ENCODE measurements at places on chromosomes 2 and 18.

DNA sequence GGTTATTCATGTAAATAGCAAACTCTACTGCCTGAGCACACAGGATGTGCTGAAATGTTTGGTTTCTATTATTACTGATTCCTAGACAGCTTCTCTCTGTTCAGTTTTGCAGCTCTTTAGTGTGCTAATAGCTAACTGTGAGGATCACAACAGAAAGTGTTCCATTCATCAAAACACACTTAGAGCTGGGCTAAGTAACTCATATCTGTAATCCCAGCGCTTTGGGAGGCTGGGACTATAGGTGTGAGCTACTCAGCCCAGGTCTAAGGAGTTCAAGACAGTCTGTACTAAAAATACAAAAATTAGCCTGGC, 63.2 kb downstream of the MOGAT1 start:
- no peak for DNase-seq

DNA sequence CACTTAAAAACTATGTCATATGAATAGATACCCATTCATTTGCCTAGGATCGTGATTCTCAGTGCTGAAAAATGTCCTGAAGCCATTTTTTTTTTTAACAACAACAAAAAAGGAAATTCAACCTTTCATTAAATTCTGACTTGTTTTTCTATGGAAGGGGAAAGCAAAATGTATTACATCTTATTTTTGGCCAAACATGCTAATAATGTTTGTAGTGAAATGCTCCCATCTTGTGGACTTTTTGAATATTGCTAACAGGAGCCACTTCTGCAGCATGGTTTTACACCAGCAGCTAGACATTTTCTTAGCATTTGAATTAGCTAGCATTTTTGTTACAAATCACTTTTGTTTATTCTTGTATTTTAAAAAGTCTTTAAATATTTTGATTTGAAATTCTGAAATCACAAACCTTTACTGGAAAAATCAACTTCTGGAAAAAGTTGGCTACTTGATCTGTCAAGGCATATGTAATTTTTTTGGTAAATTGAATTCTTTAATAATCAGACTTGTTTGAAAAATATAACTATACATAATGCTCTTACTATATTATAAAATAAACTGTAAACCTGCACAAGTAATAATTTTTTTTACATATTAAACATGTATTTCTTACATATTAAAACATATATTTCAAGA, 75.8 kb downstream of the KIDINS220 start:
- no peak for DNase-seq

GRCh38 chr2:1988594-1988993, 244.3 kb upstream of the PXDN start:
- DNase-seq: no peak

DNA sequence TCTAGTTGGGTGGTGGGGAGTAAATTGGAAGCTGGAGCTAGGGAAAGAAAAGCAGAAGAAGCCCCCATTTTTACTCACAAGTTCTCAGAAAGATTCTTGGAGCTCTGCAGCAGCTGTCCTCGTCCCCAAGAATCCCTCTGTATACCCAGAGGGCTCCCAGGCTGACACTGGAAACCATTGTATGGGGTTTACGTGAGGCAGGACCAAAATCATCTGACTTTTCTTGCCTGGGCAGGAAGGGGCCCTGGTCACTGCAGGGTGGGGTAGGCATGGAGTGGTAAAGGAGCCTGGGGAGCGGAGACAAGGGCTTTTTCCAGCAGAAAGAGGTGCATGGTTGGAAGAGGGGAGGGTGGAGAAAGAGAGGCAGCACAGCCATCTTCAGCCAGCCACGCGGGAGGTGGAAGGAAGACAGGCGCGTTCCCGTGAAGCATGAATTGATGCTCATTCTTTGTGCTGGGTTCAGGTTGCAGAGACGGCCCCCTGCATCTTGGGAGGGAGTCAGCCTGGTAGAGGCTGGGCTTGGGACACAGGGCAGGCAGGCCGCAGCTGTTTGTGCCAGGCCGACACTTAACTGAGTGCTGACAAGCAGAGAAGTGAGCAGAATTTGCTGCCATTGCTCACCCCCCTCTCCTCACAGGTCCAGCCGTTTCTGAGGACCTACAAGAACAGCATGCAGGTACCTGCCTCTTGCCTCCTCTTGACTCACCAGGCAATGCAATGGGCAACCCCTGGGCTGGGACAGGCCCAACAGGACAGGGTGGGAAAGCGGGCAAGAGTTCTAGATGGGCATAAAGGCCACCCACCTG, 94.8 kb downstream of the PLB1 start:
- no peak for DNase-seq

DNA sequence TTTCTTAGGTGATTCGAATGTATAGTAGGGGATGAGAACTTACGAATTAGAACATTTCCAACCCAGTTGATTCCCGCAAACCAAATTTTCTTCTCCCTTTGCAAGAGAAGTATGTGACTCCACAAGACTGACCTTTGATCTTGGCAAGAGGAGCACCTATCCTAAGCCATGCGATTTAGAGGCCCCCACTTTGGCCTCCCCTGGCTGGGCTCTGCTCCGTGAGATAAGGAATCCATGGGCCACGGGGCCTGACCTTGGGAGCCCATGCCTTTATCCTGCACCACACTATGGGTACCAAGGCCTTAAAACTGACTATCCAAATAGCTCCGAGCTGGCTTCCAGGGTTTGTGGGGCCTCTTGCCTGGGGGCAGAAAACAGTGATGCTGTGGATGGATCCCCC, 135.8 kb downstream of the LRRTM1 start:
- no peak for DNase-seq

DNA sequence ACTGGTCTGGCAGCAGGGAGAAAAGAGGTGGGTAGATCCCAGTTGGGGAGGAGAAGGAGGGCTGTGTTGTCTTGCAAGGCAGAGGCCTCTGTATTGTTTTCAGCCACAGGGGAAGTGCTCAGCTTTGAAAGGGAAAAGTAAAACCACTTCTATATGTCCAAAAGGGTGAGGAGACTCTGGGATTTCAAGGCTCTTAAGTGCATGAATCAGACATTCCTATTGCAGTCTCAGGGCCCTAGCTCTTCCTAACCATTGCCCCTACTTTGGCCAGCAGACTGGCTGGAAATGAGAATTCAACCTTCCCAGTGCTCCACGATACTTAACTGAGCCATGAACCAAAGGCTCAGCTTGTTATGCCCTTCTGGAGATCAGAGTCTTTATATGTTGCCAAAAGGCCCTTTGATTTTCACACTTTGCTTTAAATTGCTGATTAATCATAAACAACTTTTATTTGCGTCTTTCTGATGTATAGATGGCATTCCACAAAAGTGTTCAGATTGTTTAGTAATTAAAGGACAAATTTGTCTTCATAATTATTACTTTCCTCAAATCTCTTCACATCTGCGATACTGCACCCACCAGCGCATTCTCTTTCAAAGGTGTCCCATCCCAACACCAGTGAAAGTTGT, 313.8 kb upstream of the MMADHC start:
- DNase-seq: no peak

DNA sequence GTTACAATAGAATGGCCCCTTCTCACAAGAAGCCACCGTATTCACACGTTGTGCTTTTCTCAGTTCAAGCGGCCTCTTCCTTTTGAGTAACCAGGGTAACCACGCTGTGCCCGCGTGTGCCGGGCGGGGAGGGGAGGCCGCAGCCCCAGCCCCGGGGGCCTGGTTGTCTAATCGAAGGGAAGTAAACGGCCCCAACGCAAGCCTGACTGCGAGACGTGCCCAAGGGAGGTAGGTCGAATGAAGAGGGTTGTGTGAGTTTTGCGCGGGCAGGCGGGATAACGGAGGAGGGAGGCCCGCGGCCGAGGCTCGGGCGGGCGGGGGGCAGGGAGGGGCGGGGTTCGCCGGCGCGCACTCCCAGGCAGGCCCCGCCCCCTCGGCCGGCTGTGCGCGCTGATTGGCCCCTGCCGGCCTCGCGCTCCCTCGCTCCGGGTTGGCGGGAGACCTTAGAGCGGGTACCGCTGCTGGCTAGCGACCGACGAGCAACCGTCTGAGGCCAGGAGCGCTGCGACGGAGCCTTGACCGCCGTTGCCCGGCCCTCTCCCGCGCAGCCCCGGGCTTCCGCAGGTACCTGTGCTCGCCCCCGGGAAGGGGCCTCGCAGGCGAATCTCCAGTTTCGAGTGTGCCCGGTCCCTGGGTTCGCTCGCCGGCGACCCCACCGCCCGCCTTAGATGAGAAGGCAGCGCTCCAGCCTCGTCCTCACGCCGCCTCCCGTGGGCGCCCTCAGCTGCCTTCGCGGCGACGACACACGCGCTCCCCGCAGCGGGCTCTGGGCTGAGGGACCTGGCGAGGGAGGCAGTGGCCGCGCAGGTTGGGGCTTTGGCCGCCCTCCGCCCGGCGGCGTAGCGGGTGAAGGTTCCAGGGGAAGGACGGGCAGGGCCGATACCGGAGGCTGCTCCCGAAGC, at the start of gene SPDYA:
Gene SPDYA (plus strand): TSS at position 451 of the 902 bp plus-strand sequence. CDS start 5,181 bp downstream, outside the sequence.
- DNase-seq: peak; percentile 50

GRCh38 chr18:5285326-5285725, 10.2 kb downstream of the ZBTB14 start:
- no peak for DNase-seq

GRCh38 chr2:169641464-169641863, 52.7 kb downstream of the CFAP210 start:
- no peak for DNase-seq

DNA sequence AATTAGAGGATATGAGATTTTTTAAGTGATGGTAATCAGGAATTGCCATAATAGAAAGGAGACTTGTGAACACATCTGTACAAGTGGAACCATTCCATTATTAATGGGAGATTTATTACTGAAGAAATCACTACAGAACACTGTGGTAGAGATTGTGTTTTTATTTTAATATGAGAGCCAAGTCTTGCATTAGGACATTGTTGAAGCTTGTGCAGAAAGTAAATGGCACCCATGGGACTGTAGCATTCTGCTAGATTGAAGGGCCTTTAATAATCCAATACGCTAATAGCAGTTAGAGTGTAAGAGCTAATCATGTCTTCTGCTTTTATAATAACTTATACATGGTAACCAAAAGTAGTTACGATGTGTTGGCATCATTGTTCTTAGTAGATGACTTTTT, 83.6 kb downstream of the VRK2 start:
- DNase-seq: no peak

DNA sequence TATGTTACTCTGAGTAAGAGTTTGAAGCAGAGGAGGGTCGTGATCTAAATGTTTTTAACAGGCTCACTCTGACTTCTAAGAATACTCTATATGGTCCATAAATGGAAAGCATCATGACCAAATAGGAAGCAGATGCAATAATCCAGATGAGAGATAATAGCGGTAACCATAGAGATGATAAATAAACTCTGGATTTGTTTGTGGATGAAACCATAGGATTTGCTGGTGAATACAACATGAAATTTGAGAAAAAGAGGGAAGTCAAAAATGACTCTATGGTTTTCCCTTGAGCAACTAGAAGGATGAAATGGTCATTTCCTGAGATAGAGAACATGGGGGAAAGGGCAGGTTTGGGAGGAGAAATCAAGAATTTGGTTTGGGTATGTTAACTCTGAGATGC, 3.9 kb downstream of the HEATR5B start:
- DNase-seq: no peak

GRCh38 chr2:36408198-36408703, 52.7 kb downstream of the CRIM1 start:
- DNase-seq: no peak

DNA sequence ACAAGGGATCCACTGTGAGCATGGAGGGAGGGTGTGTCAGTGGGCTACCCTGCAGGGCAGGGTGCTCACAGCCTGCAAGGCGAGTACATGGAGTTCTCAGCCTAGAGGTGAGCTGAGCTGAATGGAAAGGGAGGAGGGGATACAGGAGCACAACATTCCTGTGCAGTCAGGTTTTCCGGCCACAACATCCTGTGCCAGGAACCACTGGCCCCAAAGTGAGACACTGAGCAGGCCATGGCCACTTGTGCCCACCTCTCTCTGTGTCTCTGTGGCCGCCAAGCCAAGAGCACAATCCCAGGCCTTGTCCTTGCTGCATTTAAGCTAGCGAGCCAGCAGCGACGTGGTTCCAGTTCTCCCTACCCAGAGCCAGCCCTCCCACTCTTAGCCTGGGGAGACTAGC, 6.1 kb downstream of the DOK1 start:
- no peak for DNase-seq

DNA sequence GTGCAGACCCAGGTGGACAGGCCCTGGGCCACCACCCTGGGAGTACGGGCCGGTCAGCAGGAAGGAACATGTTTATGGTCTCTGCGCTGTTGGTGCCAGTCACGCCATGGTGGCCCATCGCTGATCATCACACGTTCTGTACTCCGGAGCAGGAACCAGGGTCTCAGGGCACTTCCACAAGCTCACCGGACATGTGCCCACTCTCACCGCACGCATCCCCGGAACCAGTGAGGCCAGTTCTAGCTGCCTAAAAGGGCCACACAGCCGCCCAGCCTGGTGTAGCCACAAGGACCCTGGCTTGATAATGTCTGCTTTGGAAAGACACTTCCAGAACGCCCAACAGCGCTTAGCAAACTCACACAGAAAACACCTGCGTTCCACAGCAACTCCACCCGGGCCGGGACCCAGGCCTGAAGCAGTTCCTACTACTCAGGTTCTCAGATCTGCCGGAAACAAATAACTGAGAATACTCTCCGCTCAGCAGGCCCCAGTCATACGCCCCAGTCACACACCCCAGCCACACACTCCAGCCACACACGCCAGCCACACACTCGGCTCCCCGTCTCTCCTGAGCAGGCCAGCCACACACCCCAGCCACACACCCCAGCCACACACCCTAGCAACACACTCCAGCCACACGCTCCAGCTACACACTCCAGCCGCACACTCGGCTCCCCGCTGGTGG, 123.3 kb downstream of the HDAC4 start:
- no peak for DNase-seq

DNA sequence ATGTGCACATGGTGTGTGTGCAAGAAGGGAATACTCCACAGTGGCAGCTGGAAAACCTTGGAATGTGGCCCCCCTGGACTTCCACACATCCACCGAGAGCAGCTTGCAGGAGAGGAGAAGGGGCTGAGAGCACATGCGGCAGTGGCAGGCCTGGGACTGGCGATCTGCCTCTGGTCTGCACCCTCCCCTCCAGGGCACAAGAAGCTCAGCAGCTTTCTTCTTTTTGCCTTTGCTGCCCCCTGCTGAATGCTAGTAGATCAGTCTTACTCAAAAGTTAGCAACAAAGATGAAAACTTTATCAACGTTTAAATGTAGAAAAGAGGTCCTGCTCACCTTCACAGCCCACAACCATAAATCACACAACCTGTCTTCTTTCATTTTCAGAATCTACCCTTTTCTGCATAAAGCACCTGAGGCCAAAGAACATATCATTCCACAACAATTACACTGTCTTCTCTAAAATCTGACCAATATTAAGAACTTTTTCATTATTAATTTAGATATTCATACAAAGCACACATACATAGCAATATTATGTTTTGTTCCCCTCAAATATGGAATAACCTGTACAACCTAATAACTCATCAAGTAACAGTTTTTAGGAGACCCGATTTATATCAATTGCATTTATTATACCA, 34.6 kb downstream of the TGFBRAP1 start:
- DNase-seq: no peak

GRCh38 chr18:3665780-3666525, 216.0 kb downstream of the TGIF1 start:
- peak; percentile 49 for DNase-seq

GRCh38 chr2:37616677-37617005, 54.8 kb downstream of the CDC42EP3 start:
- DNase-seq: no peak

- no peak for DNase-seq
Observed at GRCh38 chr2:212242724-212243123, 295.9 kb downstream of the ERBB4 start.
